ENCODE measurements at places on chromosomes 3 and 15. TPM values are rescaled to one million over a fixed set of nuclear protein-coding genes. Genes with fewer than 3 reads are reported as not detected.

DNA sequence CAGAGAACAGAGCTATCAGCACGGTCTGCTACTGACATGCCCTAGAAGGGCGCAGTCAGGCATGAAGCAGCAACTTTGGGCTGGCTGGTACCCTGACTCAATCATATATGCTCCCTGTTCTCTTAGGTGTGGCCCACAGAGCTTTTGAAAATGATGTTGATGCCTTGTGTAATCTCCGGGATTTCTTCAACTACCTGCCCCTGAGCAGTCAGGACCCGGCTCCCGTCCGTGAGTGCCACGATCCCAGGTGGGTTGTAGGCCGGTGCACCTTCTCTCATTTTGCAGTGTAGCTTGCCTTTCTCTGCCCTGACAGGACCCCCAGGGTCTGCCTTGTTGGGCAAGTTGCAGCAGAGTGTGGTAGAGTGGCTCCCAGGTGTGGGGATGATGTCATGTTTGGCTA, 47.7 kb downstream of the PCCB start:
- no peak for ATAC-seq

GRCh38 chr15:35912196-35912595, 366.2 kb upstream of the DPH6 start:
- no peak for ATAC-seq

DNA sequence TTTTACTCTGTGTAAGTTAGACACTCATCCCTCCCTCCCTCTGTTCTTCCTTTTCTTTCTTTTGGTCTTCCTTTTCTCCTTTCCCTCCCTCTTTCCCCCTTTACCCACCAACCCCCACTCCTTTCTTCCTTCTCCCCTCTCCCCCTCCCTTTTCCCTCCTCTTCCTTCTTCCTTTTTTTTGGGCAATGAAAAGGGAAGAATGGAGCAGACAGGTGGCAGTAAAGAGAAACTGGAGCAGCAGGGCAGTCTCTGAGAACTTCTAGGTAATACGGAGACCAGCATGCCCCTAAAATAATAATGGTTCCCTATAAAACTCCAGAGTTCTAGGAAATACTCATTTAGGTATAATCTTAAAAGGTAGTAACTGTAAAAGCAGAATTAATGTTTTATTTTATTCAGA, 11.4 kb upstream of the GPR171 start:
- no peak for ATAC-seq

DNA sequence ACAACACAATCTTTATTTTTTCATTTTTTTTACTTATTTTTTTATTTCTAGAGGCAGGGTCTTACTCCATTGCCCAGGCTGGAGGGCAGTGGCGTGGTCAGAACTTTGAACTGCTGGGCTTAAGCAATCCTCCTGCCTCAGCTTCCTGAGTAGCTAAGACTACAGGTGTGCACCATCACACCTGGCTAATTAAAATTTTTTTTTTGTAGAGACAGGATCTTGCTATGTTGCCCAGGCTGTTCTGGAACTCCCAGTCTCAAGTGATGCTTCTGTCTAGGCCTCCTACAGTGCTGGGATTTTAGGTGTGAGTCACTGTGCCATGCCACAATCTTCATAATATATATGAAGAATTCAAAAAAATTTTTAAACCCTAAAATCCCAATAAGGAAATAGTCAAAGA, 20.8 kb downstream of the HSPBAP1 start:
- ATAC-seq = no peak

DNA sequence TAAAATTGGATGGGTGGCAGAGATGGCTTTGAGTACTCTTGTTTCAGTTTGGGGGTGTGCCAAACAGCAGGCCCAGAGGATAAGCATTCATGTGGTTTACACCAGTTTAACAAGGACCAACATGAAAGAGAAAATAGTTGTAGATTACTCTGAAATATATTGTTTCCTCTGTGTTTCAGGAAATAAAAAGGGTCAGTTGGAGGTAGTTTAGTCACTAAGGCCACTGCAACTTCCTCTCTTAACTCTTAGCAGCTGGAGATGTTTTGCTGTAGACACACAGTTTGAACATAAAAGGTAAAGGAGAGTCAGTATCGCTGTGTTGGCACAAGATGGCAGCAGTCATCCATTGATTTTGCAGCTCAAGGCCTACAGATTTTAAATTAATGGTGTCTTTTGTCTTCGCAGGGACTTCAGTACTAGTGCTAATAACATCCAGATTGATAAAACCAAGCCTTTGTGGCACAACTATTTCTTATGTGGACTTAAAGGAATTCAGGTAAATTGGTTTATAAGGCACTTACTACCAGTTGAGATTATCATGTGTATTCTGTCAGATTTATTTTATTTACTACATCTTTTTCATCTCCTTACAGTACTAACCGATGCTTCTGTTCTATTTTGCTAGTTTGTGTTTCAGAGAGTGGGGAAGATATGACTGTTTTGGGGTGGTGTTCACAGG, 65.5 kb downstream of the GALK2 start:
- peak; percentile 69 for ATAC-seq

GRCh38 chr3:36689560-36689959, 74.8 kb downstream of the DCLK3 start:
- ATAC-seq = no peak

DNA sequence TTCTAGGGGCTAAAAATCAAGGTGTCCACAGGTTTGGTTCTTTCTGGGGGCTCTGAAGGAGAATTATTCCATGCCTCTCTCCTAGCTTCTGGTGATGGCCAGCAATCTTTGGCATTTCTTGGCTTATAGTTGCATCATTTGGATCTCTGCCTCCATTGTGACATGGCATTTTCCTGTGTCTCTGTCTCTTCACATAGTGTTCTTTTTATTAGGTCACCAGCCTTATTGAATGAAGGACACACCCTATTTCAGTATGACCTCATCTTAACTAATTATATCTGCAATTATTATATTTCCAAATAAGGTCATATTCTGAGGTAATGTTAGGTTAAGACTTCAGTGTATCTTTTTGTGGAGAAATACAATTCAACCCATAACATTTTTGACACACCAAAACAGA, 3.2 kb upstream of the GBE1 start:
- ATAC-seq = no peak

- no peak for ATAC-seq
Measured at GRCh38 chr3:158731486-158731885, 771 bp downstream of the RARRES1 start.

GRCh38 chr15:60454824-60455223, 24.1 kb downstream of the ICE2 start:
- no peak for ATAC-seq

- no peak for ATAC-seq
Measured at GRCh38 chr3:2446146-2446545, 347.5 kb downstream of the CNTN4 start.

Gene TRPM1
- not detected for total RNA-seq

Gene STRIT1
- total RNA-seq = not detected

Gene FOXB1
- not detected for total RNA-seq

Gene CSTA
- total RNA-seq = 95.6 TPM

Gene KY
- 0.64 TPM for total RNA-seq

Gene ANKUB1
- not detected for total RNA-seq
